ENCODE measurements at places on chromosomes 12 and 14.

DNA sequence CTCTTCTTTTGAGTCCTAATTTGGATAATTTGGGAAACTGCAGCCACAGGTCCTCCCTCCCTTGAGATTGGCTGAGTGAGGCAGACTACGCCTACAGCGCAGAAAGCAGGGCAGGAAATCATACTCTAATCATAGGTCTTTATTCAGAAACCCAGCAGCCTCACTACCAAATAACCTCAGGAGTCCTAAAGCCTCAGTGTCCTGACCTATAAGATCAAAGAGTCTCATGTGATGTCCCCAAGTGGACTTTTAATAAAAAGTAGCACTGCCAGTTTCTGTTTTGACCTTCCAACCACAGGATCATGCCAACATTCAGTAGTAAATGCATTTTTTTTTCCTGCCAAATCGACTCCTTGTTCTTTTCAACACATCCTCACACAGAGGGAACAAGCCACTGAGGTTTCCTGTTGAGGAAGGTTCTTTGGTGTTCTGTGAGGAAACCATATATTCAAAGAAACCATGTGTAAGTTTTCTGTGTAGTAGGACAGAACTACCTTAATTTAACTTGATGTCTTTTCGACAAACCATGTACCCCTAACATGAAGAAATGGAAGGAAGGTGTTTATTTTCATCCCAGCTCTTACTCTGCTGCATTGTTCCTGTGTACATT lies 72.2 kb downstream of the VCPKMT start:
- no peak for DNase-seq

GRCh38 chr12:80847575-80847974 lies 90.2 kb downstream of the LIN7A start:
- no peak for DNase-seq

- no peak for DNase-seq
These were observed 601 bp downstream of the COX14 start for GRCh38 chr12:50112456-50113218.

GRCh38 chr12:93081810-93082165 lies 152.7 kb upstream of the EEA1 start:
- no peak for DNase-seq

- DNase-seq: no peak
These were observed 290.4 kb upstream of the CAND1 start for GRCh38 chr12:66978802-66979201.

GRCh38 chr12:13472690-13473089 lies 276.2 kb downstream of the EMP1 start:
- no peak for DNase-seq

DNA sequence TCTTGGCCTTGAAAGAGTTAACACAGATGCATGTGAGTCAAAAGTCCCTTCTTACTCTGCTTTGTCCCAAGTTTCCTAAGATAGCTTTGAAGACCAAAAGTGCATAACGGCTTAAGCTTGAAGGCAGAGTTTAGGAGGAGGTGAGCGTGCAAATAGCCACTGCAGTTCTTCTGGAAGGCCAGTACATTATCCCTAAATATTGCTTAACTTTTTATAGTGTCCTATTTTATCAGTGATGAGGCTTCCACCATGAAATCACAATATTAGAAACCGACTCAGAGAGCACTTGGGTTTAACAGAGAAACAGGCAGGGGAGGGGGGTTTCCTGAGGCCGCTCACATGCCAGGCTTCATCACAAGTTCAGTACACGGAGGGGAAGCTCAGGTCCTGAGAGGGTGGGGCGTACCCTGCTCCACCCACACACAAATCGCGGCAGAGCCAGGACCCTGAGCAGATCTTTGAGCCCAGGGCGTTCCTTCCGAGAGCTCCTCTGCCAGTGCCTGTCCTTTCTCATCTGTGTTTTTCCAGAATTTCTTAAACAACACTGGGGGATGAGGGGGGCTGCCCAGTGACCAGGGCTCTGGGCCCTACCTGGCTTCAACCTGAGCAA lies 26.8 kb upstream of the BDKRB2 start:
- no peak for DNase-seq

DNA sequence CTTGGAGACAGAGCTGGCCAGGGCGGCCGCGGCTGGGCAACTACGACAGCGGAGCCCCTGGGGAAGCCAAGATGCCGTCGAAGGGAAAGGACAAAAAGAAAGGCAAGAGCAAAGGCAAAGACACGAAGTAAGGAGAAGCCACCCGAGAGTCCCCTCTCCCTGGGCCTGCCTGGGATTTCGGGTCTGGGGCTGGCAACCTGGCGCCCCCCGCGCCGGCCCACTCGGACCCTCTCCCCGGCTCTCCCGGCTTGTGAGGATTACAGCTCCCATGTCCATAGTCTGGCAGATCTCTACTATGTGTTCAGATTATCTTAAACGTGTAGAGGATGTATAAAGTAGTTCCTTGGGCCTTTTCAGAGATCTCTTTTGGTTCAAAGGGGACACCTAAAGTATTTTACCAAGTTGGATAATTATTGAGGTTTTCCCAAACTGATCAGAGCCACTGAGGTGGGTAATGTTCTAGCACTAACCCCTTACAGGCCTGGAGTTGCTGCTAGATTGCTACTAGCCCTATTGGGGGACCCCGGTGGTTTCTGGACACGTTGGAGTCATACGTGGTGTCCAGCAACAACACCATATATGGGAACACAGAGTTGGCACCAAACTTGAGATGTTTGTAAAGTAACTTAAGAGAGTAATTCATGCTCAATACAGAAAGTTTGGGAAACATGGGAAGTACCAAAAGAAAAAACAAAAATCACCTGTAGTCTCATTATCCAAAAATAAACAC lies 424 bp downstream of the BBOF1 start:
- no peak for DNase-seq

All from SIG-M5 (cell line).